ENCODE measurements at places on chromosomes 3 and 15. TPM values are rescaled to one million over a fixed set of nuclear protein-coding genes. Genes with fewer than 3 reads are reported as not detected.

DNA sequence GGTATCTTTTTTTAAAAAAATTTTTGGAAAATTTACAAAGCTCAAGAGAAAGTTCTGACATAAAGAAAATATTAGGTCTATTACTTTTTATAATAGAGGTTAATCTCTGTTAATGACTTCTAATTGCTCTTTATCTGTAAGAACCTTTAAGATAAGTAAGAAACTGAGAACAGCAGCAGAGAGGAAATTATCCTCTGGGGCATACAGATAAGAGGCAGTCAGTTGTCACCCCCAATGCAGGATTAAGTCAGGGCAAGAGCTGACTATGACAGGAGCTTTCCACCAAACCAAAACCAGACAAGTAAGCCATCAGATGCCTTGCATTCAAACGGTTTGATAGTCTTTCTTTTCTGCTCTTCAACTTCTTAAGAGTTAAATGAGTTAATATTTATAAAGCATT is 149.0 kb downstream of the GSK3B start:
- DNase-seq = no peak
- peaks cover 15% of the 10 kb centered on the region for H3K4me1 ChIP-seq
- peaks cover 12% of the 10 kb centered on the region for H3K36me3 ChIP-seq
- no peaks in the 10 kb centered on the region for H3K27me3 ChIP-seq
- no peak overlapping the region for H3K27ac ChIP-seq

DNA sequence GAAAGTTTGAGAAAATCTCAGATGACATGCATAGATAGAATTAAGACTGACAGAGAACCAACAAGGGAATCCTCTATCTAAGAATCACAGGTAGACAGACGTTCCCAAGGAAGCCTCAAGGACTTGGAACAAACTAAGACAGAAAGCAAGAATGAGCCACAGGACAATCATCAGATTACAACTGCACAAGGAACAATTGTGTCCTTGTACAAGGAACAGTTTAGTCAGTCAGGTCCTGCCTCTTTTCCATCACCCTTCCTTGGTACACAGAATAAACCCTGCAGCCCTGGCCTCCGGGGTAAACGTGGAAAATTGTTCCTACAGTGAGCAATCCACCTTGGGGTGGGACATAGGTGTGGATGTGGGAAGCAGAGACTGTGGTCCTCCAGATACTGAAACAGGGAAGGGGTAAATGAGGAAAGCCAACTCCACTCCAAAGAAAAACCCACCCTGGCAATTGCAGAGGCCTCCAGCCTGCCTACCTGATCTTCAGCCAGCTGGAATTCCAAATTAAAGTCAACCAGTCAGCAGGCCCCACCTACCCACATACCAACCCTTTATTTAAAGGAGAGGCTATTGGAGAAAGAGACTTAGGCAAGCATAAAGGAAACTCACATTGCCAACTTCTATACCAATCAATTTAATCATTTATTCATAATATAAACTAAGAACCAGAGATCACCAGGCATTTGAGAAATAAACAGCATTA is 73.4 kb downstream of the ULK4 start:
- H3K36me3 ChIP-seq = peaks cover 9% of the 10 kb centered on the region
- no peaks in the 10 kb centered on the region for H3K27me3 ChIP-seq
- DNase-seq = no peak
- no peak overlapping the region for H3K4me3 ChIP-seq
- H3K27ac ChIP-seq = no peak overlapping the region

GRCh38 chr3:194329583-194329965 is 21.6 kb downstream of the CPN2 start:
- peaks cover 12% of the 10 kb centered on the region for H3K4me1 ChIP-seq
- DNase-seq = no peak
- peaks cover 26% of the 10 kb centered on the region for H3K27me3 ChIP-seq
- H3K36me3 ChIP-seq = no peaks in the 10 kb centered on the region
- no peak overlapping the region for H3K27ac ChIP-seq
- H3K4me3 ChIP-seq = no peak overlapping the region

- no peaks in the 10 kb centered on the region for H3K27me3 ChIP-seq
- H3K27ac ChIP-seq = no peak overlapping the region
- H3K36me3 ChIP-seq = no peaks in the 10 kb centered on the region
- H3K4me3 ChIP-seq = no peak overlapping the region
- DNase-seq = no peak
- H3K4me1 ChIP-seq = no peaks in the 10 kb centered on the region
Measured at GRCh38 chr3:76643623-76644304, 396.1 kb upstream of the ROBO2 start.

GRCh38 chr15:53400986-53401385 is 358.5 kb downstream of the WDR72 start:
- H3K36me3 ChIP-seq = no peaks in the 10 kb centered on the region
- H3K4me1 ChIP-seq = no peaks in the 10 kb centered on the region
- no peak overlapping the region for H3K4me3 ChIP-seq
- H3K27me3 ChIP-seq = no peaks in the 10 kb centered on the region
- no peak for DNase-seq
- no peak overlapping the region for H3K27ac ChIP-seq

GRCh38 chr3:124999897-125000435 is 55.8 kb downstream of the HEG1 start:
- no peak overlapping the region for H3K4me3 ChIP-seq
- H3K4me1 ChIP-seq = peaks cover 13% of the 10 kb centered on the region
- H3K36me3 ChIP-seq = peaks cover 60% of the 10 kb centered on the region
- no peaks in the 10 kb centered on the region for H3K27me3 ChIP-seq

Gene EOMES
- 5.6 TPM for total RNA-seq

Gene OR5H6
- total RNA-seq = not detected

Gene TYRO3
- 0.98 TPM for total RNA-seq
